NCI-H187 (cell line): ENCODE measurements at places on chromosomes 6 and 20.

DNA sequence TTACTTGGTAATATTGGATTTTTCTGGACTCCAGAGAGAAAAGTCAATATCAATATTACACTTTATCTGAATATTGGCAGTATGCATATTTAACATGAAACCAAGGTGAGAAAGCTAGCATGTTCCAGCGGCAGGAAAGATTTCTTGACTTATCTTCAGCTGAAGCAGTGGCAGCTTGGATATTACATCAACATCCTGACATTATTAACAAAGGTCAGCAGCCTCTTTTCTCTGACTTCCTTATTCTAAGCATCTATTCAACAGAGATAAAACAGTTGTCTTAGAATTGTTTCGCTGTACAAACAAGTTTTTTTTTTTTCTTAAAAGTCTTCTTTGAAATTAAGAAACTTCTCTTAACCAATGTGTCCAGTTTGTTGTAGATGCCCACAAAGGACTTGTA is 11.8 kb downstream of the DCBLD1 start:
- DNase-seq = no peak

- no peak for DNase-seq
These were observed 135.6 kb upstream of the SLC22A23 start for GRCh38 chr6:3592371-3592941.

DNA sequence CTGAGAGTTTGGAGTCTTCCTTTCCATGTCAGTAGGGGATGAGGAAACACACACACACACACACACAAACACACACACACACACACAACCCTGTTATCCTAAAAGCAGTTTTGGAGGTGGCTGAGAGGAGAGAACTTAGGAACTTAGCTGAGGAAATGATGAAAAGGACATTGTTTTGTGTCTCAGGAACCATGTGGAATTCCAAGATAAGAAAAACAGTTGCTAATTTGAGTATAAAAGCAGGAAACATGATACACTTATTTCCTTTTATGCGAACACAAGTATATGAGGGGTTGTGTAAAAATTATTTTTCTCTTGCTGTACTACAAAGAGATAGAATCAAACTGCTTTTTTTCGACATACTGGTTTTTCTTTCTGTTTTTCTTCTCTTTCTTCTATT is at the start of gene MYCT1:
Gene MYCT1 (plus strand): TSS at position 264 of the 400 bp plus-strand sequence. CDS start 6 bp downstream, at position 270.
- no peak for DNase-seq

GRCh38 chr6:157385482-157385881 is 4.5 kb downstream of the ZDHHC14 start:
- no peak for DNase-seq

- DNase-seq = no peak
These were observed 235.6 kb downstream of the PLCB1 start for GRCh38 chr20:8367689-8368088.

DNA sequence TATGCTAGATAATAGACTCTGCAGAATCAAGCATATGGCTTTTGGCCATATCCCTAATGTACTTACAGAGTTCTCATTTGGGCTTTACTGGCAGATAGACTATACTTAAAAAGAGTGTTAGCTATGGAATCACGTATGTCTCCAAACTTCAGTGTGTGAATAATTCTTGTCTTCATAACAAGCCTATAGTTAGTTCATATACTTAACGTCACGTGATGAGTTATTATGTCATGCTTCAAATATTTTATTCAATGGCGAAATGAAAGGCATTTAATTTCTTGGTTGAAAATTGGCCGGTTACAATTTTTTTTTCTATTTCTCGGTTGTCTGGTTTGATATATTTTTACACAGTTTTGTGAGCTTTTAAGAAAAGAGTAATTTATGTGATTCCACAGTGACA is 62.7 kb downstream of the MEI4 start:
- no peak for DNase-seq

GRCh38 chr6:36335465-36336207 is 1.1 kb downstream of the BNIP5 start:
- DNase-seq = no peak

- no peak for DNase-seq
These were observed 253.0 kb downstream of the ARID1B start for GRCh38 chr6:157029980-157030690.

DNA sequence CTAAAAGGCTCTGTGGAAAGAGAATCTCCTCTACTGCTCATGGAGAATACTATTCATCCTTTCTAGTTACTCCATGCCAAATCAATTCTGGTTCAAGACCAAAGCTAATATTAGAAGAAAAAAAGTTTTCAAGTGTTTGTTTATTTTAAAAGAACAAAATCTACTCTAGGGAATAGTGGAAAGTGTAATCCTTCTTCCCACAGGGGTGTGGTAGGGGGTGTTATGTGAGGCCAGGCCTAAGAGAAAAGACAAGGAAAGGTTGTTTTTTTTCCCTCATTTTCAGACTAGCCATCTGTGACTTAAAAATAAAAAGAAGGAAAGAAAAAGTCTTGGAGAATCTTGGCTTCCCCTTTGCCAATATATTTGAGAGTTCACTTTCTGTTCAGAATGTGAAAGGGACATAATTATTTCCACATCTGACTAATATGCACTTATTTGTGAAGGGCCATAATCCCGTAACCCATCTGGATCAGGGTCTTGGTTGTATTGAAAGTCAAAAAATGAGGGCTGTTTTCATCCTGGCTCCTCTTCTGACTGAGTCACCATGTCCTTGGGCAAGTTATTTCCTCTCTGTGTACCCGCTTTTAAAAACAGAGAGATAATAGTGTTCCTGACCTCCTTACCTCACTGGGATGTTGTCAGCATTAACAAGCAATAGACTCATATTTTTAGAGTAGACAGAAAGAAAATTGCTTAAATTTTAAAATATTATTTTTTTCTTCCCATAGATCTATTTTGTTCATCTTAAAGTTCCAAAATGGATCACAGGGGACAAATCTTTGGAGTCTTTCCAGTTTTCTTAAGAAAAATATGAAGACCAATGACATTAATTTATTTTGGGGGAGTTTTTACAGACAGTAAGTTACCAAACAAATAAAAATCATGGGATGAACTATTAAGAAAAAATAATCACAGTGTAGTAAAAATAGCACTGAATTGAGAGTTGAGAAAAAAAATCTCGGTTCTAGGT is 233.7 kb downstream of the IBTK start:
- DNase-seq = no peak

DNA sequence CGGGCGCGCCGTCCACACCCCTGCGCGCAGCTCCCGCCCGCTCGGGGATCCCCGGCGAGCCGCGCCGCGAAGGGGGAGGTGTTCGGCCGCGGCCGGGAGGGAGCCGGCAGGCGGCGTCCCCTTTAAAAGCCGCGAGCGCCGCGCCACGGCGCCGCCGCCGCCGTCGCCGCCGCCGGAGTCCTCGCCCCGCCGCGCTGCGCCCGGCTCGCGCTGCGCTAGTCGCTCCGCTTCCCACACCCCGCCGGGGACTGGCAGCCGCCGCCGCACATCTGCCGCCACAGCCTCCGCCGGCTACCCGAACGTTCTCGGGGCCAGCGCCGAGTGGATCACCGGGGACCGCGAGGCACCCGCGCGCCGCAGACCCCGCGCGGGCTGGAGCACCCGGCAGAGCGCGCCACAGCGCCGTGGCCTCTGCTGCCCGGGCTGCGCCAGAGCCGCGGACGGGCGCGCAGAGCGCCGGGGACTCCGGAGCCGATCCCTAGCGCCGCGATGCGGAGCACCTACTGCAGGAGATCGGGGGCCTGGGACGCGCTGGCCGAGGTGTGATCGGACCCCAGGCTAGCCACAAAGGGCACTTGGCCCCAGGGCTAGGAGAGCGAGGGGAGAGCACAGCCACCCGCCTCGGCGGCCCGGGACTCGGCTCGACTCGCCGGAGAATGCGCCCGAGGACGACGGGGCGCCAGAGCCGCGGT is at the start of gene BMP2:
Gene BMP2 (plus strand): TSS at position 151 of the 692 bp plus-strand sequence. CDS start 2,441 bp downstream, outside the sequence.
- no peak for DNase-seq

GRCh38 chr6:52502306-52503029 is 74.4 kb downstream of the TRAM2 start:
- no peak for DNase-seq

GRCh38 chr20:1310071-1310470 is 18.9 kb downstream of the SDCBP2 start:
- DNase-seq = no peak

DNA sequence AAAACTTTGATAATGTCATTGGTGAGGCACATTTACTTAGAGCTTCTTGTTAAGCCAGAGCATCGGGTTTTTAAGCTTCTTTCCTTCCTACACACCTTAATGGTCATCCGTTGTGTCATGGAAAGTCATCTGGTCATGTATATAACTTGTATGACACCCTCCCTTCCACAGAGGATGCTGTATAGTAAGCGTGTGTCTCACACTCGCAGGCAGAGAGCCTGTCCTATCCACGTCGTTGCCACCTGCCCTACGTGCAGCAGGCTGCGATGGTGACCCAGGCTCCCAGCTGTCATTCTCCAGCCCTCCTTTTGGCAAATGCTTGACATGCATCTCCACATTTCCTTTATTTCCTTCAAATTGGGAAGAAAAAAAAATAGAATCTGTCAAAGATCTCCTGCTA is 85.6 kb downstream of the MYB start:
- no peak for DNase-seq

DNA sequence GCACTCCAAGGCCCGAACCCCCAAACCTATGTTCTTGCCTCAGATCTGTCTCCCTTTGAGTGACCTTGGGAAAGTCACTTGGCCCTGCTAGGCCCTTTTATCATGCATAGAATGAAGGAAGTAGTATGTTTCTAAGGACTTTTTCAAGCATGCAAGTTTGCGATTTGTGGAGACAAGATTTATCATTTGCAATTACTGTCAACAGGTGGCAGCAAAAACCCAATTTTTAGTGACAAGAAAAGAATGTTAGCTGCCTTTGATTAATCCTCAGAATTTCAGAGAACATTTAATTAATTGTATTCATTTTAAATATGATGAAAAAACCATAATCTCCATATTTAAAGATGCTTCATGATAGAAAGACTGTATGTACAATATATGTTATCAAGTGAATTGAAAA is 28.3 kb upstream of the PREP start:
- DNase-seq = no peak

- no peak for DNase-seq
These were observed 4.9 kb upstream of the YTHDF1 start for GRCh38 chr20:63220696-63221399.

GRCh38 chr6:348860-349396 is 42.6 kb upstream of the IRF4 start:
- no peak for DNase-seq

- no peak for DNase-seq
These were observed 156.4 kb downstream of the ASCC3 start for GRCh38 chr6:100724696-100725095.

DNA sequence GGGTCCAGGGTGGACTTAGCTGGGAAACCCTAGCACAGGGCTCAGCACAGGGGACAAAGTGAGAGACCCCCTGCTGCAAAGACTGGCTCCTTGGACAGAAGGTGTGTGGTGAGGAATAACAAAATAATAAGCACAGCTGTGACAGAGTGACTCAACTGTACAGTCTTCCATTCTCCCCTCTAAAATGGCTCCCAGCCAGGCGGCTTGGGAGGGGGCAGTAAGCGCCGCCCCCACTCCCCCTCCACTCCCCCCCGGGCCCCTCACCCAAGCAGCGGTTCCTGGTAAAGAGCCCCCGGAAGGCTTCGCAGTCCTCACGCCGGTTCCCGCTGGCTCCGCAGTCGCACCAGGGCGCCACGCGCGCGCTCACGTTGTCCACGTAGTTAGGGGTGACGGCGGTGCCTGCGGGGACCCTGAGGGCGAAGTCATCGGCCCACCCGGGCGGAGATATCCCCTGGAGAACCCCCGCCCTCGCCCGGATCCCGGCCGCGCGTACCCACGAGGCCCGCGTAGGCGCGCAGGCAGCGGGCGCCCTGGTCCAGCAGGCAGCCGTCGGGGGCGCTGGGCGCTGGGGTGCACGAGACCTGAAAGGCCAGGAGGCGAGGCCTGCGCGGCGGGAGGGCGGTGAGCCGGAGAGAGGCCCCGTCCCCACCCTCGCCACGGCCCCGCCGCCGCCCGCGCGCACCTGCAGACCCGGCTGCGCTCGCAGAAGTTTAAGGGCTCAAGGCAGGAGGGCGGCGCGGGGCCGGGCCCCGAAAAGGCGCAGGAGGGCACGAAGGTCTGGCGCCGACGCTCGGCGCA is 2.7 kb downstream of the GFRA4 start:
- no peak for DNase-seq

DNA sequence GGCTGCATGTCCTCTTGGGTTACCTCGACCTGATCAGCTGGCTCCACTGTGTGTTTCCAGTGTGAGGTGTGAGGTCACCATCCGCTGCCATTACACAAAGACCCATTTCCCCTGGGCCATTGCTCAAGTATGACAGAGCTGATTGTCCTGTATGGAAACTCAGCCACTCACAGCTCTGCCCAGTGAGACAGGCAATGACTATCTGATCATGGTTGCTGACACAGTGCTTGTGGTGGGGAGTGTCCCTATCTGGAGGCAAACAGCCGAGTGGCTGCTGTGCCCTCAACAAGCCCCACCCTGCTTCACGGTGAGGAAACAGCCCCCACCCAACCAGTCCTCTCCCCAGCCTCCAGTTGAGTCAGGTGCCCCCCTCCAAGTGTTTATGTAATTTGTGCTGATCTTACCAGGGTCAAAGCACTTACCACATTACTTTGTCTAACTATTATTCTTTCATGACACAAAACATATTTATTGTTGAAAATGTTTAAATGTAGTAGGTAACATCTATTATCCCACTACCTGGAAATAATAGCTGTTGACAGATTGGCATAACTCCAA is 11.7 kb upstream of the MAPK13 start:
- no peak for DNase-seq

GRCh38 chr6:132084811-132085509 is 133.8 kb upstream of the CCN2 start:
- no peak for DNase-seq

DNA sequence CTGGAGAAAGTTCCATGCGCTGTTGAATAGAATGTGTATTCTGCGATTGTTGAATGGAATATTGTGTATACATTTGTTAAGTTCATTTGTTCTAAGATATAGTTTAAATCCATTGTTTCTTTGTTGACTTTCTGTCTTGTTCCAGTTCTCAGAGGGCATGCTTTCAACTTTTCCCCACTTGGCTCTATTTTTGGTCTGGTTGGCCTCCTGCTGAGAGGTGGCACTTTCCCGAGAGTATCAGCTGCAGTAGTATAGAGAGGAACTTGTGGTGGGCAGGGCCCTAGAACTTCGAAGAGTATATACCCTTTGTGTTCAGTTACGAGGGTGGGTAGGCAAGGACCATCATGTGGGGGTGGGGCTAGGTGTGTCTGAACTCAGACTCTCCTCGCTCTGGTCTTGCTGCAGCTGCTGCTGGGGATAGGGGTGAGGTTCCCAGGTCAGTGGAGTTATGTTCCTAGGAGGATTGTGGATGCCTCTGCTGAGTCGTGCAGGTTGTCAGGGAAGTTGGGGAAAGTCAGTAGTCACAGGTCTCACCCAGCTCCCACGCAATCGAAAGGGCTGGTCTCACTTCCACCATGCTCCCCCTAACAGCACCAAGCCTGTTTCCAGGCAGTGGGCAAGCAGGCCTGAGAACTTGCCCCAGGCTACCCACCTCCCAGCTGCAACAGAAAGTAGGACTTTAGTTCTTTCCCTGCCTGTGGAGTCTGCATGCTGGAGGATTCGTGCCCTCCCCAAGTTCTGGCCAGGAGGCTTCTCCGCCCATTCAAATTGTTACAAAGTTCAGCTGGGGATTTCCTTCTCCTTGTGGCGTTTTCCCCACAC is 118.9 kb upstream of the SSTR4 start:
- DNase-seq = no peak
